ENCODE measurements at places on chromosomes 12 and 14. TPM values are rescaled to one million over a fixed set of nuclear protein-coding genes. Genes with fewer than 3 reads are reported as not detected.

SELPLG gene
- total RNA-seq = 0.76 TPM

- DNase-seq = peak; percentile 86
Observed at GRCh38 chr12:122190842-122191668, 8.1 kb downstream of the LRRC43 start.

- no peak for DNase-seq
Observed at GRCh38 chr12:81245907-81246570, 168.2 kb downstream of the ACSS3 start.

FGD4 gene
- 37.4 TPM for total RNA-seq

GRCh38 chr12:68393417-68393816 is 61.3 kb upstream of the MDM1 start:
- DNase-seq = no peak

LRP1-AS gene
- total RNA-seq = not detected

TMEM132C gene
- total RNA-seq = not detected

GZMH gene
- not detected for total RNA-seq

KCNK13 gene
- total RNA-seq = not detected

DNA sequence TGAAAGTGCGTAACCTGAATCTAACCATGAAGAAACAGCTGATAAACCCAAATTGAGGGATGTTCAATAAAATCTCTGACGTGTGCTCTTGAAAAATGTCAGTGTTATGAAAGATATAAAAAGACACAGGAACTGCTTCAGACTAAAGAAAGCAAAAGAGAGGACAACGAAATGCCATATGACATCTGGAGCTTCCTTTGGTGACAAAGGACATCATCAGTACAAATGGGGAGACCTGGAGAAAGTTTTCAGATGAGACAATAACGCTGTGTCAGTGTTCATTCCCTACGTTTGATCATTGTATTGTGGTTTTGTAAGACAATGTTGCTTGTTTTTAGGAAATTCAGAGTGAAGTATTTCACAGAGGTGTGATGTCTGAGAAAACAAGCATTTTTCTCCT is 125.9 kb upstream of the MAP1LC3B2 start:
- no peak for DNase-seq

DNA sequence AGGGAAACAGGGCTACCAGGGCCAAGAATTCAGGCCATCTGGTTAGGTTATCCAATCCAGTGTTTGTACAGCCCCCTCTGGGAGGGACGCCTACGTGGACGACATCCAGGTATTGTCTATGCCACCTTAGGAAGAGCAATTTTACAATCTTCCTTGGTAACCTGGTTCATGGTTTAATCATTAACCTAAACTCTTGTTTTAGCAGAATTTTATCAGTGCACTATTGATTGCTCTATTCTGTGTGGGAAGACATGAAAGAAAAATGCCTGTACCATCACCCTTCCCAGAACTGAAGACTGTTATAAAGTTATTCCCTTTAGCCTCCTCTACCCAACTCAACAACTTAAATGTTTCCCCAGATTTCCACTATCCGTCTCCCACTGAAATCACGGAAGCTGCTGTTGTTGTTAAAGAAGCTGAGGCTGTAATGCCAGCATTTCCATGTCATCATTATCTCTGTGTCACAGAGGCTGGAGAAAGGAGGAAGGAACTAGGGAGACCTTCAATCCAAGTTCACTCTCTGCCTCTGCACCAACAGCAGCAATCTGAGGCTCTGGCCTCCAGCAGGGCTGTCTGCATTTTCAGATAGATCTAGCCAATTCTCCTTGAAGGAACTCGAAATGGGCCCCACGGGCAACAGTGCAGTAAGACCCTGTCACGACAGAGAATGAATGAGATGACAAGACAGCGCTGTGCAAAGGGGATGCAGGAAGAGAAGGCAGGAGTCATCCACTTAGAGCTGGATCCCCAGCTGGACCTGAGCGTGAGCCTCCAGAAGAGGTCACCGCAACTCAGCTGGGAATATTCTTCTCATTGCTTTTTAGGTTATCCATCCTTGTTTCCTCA is 183.4 kb upstream of the GZMB start:
- DNase-seq = peak; percentile 69

DNA sequence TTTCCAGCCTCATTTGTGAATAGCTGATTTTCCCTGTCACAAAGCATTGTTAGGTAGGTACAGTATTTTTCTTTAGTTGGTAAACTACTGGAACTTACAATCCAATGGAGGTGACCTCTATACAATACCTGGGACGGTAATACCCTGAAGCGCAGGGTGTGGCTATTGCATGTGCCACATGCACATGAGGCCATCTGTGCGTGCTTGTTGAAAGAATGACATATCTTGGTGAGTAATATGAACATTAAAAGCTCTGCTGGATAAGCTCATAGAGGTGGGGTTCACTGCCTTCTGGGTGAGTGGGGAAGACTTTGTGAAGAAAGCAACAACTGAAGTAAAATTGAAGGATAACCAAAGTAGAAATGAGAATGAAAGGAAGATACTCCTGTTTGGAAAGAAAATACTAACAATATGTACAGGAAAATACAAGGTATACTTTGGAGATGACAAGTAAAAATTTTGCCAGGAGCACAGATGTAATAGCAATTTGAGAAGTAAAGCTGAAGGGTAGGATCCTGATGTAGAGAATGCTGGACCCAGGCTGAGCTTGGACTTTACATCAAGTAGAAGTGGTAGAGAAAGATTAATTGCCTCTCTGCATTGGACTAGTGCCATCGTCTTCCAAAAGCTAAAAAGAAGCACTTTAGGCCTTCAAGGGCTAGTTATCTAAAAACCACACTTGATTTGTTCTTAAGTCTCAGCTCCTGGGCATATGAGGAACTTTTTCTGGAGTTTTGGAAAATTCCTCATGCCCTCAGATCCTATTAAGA is 97.1 kb downstream of the SLC38A6 start:
- no peak for DNase-seq

- DNase-seq = no peak
Observed at GRCh38 chr14:96746101-96746500, 51.1 kb upstream of the VRK1 start.

- DNase-seq = no peak
Observed at GRCh38 chr14:51792809-51793208, 67.6 kb upstream of the GNG2 start.

ATP5F1B gene
- 822 TPM for total RNA-seq

DNA sequence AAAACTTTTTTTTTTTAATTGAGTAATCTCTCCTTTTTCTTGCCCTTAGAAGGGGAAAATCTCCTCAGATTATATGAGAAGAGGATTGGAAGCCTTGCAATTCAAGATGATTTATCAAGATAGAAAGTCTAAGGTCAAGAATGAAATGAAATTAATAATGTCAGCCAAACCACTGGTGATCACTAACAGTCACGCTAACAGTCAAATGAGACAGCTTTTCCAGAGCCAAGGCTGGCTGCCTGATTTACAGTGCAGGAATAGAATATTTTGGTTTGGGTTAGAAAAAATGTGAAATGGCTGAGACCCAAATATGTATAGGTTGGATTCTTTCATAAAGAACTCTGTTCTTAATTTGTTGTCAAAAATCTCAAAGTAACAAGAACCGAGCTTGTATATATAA is 204.3 kb downstream of the PPM1H start:
- DNase-seq = no peak

ADGRD1 gene
- not detected for total RNA-seq

GRCh38 chr14:35353409-35354172 is 51.0 kb downstream of the NFKBIA start:
- DNase-seq = no peak

- no peak for DNase-seq
Observed at GRCh38 chr12:28137414-28137813, 52.8 kb upstream of the CCDC91 start.

FOXA1 gene
- 131 TPM for total RNA-seq

CDK2 gene
- total RNA-seq = 76.4 TPM

MMP19 gene
- not detected for total RNA-seq

GRCh38 chr14:55884819-55885218 is 233.4 kb upstream of the PELI2 start:
- DNase-seq = no peak

DNA sequence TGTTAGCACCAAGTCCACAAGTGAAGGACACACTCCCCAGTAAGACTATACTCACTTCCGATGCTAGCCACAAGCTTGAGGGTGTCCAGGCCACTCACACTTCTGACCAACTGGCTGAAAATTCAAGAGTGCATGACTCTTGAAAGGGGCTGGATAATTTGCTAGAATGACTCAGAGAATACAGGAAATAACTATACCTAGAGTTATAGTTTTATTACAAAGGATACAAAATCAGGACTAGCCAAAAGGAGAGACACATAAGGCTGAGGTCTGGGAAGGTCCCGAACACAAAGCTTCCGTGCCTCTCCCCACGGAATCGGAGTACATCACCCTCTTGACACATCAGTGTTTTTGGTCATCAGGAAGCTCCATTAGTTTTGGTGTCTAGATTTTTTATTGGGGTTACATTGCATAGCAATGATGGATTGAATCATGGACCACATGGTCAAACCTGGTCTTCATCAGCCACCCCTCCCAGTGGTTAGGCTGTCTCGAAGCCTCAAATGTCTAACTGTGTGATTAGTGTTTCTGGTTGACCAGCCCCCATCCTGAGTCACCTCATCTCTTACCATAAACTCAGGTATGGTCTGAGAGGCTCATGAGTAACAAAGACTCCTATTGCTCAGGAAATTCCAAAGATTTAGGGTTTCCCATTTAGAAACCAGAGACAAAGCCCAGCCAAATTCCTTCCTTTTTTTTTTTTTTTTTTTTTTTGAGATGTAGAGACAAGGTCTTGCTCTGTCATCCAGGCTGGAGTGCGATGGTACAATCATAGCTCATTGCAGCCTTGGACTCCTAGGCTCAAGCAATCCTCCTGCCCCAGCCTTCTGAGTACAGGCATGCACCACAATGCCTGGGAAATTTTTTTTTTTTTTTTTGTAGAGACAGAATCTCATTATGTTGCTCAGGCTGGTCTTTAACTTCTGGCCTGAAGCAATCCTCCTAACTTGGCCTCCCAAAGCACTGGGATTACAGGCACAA is 472.0 kb upstream of the TBX3 start:
- DNase-seq = no peak

- no peak for DNase-seq
Observed at GRCh38 chr12:105622220-105622619, 291.7 kb downstream of the C12orf75 start.

DNA sequence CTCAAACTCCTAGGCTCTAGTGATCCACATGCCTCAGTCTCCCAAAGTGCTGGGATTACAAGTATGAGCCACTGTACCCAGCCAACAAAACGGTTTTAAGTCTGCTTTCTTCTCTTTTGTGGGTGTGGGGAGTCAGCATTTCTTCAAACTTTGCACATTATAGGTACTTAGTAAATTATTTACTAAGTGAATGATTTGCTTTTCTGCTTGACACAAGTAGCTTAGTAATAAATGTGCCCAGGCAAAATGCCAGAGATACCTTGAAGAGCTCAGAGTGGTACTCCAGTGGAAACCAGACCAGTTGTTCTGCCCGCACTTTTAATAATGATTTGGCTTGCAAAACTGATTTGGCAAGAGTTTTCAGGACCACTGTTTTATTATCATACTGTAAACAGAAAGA is 15.0 kb downstream of the DEPDC4 start:
- peak; percentile 72 for DNase-seq

- no peak for DNase-seq
Observed at GRCh38 chr12:64265839-64266238, 43.7 kb upstream of the KICS2 start.

- DNase-seq = peak; percentile 57
Observed at GRCh38 chr14:57871459-57872080, 5.7 kb upstream of the SLC35F4 start.

GRCh38 chr14:76080025-76080424 is 71.7 kb upstream of the GPATCH2L start:
- DNase-seq = no peak

LALBA gene
- total RNA-seq = not detected

- no peak for DNase-seq
Observed at GRCh38 chr12:127494961-127495915, 771.7 kb upstream of the TMEM132C start.

DNA sequence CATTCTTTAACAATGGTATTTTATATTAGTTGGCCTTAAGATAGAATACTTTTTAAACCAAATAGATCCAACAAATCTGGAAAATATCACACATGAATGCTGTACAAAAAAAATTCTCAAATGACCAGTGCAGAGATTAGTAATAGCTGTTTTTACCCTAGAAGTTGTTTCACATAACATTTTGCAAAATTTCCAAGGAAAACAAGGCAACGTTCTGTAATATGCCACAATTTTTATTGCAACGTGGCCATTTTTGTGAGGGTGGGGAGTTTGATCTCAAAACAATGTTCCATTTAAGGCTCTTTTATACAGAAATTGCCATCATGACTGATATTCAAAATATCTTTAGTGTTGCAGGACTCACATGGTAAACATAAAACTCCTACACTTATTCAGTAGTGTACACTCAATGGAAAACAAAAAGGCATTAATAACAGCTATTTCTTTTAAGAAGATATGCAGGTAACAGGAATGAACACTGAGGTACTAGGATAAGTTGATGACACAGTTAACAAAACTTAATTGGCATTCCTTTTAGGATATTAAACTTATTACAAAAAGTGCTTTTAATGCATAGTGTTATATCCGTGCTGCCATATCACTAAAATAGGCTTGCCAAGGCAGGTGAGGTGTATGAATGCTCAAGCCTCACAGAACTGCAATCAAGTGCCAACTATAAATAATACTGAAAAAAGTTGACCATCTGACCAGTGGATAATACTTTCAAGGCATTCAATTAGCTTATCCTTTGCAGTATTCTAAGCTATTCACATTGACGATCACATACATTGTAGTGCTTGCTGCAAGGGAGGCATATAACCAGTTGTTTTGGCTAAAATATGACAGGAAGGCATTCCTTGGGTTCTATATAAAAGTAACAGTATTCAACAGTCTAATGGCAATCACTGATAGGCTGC is 2.3 kb downstream of the CFL2 start:
- DNase-seq = no peak

DNA sequence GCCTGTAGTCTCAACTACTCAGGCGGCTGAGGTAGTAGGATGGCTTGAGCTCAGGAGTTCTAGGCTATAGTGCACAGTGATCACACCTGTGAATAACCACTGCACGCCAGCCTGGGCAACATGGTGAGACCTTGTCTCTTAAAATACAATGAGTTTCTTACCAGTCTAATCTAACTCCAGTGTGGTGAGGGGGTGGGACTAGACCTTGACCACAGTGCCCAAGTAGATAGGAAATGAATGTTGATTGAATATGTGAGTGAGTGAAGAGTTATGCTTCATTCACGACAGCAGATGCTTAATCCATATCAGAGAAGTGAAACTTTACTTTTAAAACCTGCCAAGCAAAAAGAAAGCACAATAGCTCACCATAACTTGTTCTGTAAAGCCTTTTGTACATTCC is 11.2 kb upstream of the AK7 start:
- no peak for DNase-seq

SLC38A4 gene
- 1.5 TPM for total RNA-seq

PMEL gene
- 2.1 TPM for total RNA-seq
